Activated T-helper 2 cell treated with anti-CD3 and anti-CD28 coated beads, Interferon-gamma antibody, Interleukin-2, Interleukin-4, amounts not matched to agents 10 μg/mL and 5 μg/mL and 100 μg/mL, durations not matched to agents 14 hours and 24 hours and 36 hours (primary cell): ENCODE measurements at places on chromosomes 11 and 22.

DNA sequence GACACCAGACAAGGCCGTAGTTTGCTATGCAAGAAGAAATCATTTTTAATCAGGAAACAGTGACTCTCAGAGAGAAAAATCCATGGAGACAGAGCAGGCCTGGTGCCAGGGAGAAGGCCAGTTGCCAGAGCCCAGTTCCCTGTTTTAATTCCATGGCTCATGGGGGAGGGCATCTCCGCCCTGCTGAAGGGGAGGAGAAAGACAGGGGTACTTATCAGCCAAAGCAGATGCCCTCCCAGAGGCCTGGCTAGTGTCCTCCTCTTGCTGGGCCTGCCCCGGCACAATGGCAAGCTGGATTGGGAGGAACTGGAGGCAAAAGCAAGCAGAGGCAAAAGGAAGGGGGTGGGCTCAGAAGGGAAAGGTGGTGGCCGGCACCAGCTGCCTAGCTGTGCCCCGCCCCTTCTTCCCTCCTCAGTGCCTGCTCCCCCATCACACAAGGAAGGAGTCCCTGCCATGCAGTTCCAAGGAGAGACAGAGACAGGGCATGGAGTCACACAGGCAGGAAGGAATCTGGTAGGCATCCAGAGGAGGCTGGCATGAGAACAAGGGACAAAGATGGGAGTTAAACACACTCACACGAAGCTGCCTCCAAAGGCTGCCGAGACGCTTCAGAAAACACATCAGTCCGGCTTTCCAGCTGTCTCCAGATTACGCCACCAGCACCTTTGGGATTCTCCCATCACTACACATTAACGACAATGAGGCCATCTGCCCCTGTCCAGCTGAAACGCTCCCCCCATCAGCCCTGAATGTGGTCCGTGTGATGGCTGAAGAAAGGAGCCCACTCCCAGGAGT is 591.8 kb downstream of the BUD13 start:
- no peak for DNase-seq

GRCh38 chr11:107139396-107139795 is 121.1 kb upstream of the GUCY1A2 start:
- no peak for DNase-seq

DNA sequence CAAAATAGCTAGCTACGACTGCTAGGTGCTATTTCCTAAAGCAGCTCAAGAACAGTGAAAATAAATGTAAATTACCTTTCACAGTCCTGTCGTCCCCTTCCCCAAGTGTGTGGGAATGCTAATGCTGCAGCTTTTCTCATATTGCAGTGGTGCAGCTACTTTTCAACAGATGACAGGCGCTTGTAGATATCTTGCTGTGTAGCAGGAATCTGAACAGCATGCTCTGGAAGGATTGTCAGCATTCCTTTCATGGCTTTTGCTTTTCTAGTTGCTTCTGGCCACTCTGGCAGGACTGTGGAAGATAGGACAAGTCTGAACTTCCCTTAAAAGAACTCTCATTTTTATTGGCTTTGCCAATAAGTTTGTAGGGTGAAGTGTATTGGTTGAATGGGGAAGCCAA is 18.8 kb downstream of the FAR1 start:
- no peak for DNase-seq

DNA sequence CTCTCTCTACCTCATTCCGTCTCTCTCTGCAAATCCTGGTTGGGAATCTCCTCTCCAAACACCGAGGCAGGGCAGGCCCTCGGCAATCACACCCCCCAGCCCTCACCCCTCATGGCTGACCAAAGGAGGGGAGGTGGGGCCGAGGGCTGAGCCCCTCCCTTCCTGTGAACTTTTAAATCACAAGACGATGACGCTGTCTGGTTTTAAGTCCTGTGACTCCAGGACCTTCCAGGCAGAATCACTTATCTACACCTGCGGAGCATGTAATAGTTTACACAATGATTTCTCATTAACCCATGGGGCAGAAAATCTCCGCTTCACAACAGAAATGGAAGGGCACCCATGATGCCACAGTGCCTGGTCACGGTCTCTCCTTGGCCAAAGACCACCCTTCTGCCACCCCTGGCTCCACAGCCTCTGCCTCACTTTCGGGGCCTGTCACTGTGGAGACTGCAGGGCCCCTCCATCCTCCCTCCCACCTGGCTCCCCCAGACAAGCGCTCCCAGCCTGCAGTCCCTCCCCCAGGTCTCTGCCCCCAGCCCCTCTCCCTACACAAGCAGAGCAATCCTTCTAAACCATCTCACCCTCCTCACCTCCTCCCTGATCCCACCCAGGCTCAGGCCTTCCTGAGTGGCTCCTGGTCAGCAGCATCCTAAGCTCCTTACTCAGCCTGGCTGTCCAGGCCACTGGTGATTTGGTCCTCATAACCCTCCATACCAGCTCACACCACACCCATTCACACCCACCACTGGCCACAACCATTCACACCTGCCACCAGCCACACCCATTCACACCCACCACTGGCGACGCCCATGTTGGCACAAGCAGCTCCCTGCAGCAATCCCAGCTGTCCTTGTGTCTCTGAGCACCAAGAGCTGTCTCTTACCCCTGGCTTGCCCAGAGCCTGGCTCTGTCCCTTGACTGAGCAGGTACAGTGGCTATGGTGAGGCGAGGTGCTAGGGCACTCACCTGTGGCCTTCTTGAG is 30.7 kb upstream of the ARFGAP3 start:
- no peak for DNase-seq

DNA sequence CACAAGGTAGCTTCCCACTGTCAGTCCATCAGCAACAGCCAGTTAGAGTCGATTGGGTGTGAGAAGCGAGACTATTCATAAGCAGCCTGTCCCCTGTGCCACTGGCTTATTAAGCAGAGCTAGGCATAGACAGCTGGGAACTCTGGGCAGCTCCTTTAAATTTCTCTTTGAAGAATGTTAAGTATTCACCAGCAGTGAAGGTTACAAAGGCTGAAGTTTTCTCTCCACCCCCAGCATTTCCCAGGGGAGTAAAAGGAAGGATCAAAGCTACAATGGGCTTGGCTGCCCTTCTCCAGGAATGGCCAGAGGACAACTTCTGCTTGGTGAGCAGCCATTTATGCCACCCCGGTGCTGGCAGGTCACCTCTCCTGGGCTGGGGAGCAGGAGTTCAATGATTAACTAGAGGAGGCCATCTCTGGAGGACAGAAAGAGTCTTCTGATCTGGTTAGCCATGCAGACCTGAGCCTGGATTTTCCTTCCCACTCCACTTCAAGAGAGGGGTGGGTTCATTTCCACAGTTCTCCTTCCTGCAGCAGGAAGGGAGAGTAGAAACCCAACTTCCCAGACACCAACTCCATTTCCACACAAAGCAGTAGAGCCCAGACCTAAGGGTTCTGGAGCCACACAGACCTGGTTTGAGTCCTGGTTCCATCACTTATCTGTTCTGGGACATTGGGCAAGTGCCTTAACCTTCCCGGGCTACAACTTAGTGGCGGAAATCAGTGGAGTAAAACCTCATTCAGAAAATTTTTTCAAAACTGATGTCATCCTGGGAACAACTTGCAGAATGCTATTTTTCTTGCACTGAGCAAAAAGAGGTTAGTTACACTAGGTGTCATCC is 22.6 kb downstream of the POU2AF3 start:
- DNase-seq: no peak

DNA sequence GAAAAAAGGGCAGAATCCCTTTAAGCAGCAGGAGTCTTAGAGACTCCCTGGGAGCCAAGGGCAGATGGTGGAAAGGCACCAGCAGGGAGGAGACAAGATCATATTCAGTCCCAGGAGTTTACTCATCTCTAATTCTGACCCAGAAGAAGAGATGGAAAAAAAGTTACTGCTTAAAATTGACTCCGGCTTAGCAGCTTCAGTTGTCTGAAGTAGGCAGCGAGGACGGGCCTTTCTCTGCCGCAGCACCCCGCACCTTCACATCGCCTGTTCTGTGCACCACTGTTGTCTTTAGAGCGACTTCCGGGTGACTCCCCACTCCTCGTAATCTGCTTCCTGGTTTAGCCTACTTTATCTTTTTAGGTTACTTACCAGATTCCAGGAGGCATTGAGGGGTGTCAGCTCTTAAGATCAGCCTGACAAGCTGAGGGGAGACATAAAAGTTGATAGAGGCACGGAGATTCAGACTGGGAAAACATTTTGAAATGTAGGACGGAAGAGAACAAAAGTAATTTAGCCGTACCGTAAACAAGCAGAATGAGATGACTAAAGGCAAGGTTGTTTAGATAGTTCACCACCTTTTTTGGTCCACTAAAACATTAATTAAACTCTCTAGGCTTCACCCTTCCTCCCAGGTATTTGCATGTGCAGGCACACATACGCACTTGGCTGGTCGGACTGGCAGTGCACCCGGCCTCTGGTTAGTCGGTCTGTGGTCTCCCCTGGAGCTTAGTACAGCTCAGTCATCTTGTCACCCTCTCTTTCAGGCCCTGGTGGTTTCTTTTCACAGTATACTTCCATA is 74.3 kb downstream of the CECR2 start:
- DNase-seq: no peak

- DNase-seq: no peak
These were observed 19.2 kb upstream of the MMP13 start for GRCh38 chr11:102974552-102975280.

- no peak for DNase-seq
These were observed 1.9 kb downstream of the REXO2 start for GRCh38 chr11:114440971-114441763.

GRCh38 chr11:3671334-3672254 is at the start of gene CHRNA10:
Gene CHRNA10, minus strand, starts transcription at chr11:3671384. Its CDS starts 72 bp downstream, at chr11:3671312.
- no peak for DNase-seq

- no peak for DNase-seq
These were observed at the start of gene FOLH1 for GRCh38 chr11:49208006-49208721. Gene FOLH1, minus strand, starts transcription at chr11:49208602. Its CDS starts 193 bp downstream, at chr11:49208409.

DNA sequence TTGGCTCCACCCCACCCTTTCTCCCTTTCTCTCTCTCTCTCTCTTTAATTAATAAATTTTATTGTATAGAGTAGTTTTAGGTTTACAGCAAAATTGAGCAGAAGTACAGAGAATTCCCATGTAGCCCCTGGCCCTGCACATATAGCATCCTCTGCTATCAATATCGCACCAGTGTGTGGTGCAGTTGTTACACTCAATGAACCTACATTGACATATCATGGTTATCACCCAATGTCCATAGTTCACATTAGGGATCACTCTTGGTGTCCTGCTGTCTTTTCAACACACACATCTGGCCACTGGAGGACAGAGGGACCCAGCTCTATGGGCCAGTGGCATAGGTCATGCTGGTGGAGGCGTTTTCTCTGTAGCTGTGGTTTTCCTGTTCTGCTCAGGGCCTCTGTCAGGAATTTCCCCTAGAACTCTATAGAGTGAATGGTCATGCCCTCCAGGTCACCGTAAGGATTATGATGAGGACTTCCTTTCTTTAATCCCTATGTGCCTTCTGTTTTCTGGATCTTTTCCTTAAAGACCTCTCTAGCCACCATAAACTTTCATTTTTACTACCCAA is 98.2 kb upstream of the NAV2 start:
- no peak for DNase-seq

GRCh38 chr11:128172046-128172878 is 415.1 kb downstream of the ETS1 start:
- DNase-seq: peak; percentile 72

DNA sequence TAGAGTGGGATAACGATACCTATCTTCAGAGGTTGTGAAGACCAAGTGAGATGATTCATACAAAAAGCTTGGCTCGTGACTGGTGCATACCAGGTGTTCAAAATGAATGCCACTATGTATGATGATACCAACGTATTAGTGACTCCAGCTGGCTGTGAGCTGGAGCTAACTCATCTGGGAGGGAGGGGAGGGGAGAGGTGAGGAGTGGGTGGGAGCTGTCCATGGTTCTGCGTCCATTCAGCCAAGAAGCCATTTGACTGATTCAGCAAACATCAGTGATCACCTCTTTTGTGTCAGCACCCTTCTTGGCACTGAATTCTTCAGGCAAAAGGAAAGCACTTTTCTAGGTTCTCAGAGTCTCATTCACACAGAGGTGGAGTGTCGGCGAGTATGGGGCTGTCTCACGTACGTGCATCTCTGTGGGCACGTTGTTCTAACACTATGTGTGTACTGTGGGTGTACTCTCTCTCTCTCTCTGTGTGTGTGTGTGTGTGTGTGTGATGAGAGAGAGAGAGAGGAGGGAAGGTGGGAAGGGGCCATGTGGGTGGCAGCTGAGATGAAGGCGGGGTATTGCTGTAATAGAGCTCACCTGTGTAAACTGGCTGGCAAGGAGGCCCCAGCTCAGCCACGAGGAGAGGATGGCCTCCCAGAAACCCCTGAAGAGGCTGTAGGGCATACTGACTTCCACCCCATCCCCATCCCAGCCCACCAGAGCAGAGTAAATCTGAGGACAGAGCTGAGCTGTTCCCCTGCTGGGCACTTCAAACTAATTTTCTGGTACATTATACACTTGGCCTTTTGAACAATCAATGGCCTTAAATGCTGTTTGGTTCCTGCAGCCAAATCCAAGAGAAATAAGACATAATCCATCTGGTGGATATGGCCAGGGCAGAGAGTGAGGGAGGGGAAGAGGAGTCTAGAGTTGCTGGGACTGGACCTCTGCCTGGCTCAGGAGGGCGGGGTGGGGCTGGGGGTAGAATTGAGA is 96.1 kb upstream of the THY1 start:
- DNase-seq: no peak

DNA sequence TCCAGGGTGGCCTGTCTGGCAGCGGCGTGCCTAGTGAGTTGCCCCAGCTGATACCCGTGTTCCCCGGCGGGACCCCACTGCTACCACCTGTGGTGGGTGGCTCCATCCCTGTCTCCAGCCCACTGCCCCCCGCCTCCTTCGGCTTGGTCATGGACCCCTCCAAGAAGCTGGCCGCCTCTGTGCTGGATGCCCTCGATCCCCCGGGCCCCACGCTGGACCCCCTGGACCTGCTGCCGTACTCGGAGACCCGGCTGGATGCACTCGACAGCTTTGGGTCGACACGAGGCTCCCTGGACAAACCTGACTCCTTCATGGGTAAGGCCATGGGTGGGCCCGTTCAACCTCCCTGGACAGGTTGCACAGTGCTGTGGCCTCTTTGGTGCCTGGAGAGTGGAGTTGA is 38.5 kb downstream of the ZC3H7B start:
- DNase-seq: no peak

- DNase-seq: no peak
These were observed 1066.1 kb downstream of the BRD1 start for GRCh38 chr22:48761546-48761945.

GRCh38 chr22:44190381-44190976 is 9.8 kb downstream of the PARVG start:
- DNase-seq: no peak

DNA sequence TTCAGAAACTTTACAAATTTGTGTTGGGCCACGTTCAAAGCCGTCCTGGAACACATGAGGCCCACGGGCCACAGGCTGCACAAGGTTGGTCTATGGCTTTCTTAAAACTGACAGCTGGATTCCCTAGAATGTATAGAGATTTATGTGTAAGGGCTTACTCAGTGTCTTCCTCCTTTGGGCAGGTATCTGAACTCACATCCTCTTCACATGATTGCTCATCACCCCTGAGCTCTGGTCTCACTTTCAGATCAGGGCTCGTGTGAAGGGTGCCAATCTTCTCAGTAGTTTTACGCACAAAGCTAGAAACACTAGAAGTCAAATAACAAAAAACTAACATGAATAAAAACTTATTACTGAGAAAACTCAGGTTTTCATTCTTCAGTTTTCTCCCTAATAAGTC is 27.1 kb downstream of the HPS5 start:
- no peak for DNase-seq
